Heart left ventricle (tissue), 16 donors: ENCODE measurements at places on chromosomes 13 and 19.

- no peak for DNase-seq
Measured at GRCh38 chr13:71860547-71861138, 6.4 kb downstream of the DACH1 start.

DNA sequence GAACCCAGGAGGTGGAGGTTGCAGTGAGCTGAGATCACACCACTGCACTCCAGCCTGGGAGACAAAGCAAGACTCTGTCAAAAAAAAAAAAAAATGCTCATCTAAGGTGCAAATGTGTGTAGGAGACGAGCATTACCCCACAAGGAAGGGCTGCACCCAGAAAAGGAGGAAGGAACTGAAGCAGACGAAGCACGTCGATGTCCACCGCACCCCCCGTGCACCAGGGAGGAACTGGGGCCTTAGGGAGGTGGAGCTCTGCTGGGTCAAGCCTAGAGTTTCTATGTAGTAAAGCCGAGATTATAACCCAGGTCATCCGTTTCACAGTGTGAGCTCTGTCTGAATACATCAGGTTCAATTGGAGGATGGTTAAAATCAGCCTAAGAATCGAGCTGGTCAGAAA is 1.1 kb downstream of the VSTM1 start:
- DNase-seq = peak; percentile 38

GRCh38 chr13:51742611-51743010 is 61.4 kb downstream of the DHRS12 start:
- no peak for DNase-seq

- DNase-seq = peak; percentile 35
Measured at GRCh38 chr13:30898678-30899241, 7.3 kb upstream of the MEDAG start.

DNA sequence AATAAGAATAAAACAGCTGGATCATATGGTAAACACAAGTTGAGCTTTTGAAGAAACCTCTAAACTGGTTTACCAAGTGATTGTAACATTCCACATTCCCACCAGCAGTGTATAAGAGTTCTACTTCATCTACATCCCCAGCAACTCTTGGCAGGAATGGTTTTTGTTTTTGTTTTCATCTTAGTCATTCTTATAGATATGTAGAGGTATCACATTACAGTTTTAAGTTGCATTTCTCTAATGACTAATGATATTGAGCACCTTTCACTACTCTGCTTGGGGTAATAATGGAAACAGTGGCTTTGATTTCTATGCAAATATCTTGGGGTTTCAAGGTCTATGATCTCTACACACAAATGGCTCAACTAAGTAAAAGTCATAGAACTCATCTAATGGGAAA is 614.5 kb downstream of the TBC1D4 start:
- no peak for DNase-seq

GRCh38 chr19:38003438-38004185 is 96.6 kb downstream of the SIPA1L3 start:
- peak; percentile 73 for DNase-seq

DNA sequence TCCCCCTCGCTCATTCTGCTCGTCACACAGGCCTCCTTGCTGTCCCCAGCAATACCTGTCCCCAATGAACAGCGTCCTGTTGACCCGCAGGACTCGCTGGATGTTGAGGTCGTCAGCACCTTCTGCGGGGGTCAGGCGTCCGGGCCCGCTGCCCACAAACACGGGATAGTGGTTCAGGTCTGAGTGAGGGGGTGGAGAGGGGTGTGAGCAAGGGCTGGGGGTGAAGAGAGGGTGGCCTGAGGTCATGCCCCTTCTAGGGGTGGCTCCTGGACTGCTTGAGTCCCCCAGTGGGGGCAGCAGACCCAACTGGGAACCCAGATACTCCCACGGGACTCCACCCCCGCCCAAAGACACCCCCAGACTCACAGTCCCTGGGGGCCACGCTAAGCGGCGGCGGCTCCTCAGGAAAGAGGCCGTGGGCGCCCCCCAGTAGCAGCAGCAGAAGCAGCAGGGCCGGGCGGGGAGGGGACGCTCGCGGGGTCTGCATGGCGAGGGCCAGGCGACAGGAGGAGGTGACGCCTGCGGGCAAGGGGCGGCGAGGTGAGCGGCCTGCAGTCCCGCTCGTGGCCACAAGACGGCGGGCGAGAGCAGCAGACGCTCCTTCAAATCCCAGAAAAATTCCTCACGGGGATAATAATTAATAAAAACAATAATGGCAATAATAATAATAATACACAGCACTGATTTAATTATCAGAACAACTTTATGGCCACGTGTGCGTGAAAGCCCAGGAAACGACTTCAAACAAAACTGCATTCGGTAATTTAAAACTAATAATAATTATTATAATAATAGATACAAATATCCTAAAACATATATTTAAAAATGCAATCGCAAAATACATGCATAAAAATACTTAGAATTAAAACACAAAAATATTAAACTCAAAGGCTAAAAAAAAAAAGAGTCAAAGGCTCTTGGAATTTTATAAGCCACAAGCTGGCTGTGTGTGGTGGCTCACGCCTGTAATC is 1.2 kb downstream of the SEMA6B start:
- no peak for DNase-seq

GRCh38 chr13:27161980-27162379 is 9.6 kb downstream of the USP12 start:
- DNase-seq = no peak

- no peak for DNase-seq
Measured at GRCh38 chr13:62706048-62706447, 1290.4 kb upstream of the PCDH20 start.

GRCh38 chr13:91468301-91468700 is 69.9 kb downstream of the GPC5 start:
- no peak for DNase-seq

GRCh38 chr13:21849323-21849722 is 178.4 kb downstream of the FGF9 start:
- no peak for DNase-seq

- DNase-seq = no peak
Measured at GRCh38 chr19:19049406-19049805, 14.4 kb upstream of the SLC25A42 start.

DNA sequence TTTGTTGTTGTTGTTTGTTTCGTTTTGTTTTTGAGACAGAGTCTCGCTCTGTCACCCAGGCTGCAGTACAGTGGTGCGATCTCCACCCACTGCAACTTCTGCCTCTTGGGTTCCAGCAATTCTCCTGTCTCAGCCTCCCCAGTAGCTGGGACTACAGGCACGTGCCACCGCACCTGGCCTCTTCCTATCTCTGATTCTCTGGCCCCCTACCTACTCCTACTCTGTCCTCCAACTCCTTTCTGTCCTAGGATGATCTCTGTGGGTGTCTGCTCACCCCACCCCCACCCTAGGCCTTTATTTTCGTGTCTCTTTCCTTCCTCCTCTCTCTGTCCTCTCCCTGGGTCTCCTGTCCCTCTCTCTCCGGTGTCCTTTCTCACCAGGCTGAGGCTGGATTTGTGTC is 1.2 kb downstream of the PIH1D1 start:
- DNase-seq = no peak

DNA sequence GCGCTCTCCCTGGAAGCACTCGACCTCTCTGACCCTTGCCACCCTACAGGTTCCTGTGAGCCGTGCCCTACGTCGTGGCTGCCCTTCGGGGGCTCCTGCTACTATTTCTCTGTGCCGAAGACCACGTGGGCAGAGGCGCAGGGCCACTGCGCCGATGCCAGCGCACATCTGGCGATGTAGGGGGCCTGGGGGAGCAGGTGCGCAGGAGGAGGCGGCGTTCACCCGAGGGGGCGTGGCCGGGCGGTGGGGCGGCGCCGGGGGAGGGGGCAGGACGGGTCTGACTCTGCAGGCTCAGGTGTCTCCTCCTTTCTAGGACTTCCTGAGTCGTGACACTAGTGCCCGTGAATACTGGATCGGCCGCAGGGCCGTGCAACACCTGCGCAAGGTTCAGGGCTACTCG is 26.4 kb downstream of the CLEC4M start:
- no peak for DNase-seq

- no peak for DNase-seq
Measured at GRCh38 chr19:17743874-17744580, 7.2 kb upstream of the FCHO1 start.

GRCh38 chr13:113117335-113117872 is 5.2 kb upstream of the F10 start:
- no peak for DNase-seq

GRCh38 chr13:29483211-29483610 is 112.3 kb downstream of the SLC7A1 start:
- DNase-seq = peak; percentile 70

DNA sequence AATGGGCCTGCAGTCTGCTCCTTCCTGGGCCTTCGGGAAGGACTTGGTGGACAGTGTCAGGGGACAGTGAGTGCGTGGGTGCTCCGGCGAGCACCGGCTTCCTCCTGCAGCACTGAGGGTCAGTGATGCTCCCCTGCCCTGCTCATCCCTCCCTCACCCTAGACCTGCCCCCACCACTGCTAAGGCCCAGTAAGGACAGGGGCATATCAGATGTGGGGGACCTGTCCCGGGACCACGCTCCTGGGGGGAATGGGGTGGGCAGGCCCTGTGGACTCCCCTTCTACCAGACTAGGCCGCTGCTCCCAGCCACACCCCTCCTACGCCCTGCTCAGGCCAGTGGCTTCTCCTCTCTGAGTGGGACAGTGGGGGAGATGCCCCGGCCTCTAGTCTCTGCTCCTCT is 3.2 kb downstream of the MICOS13 start:
- DNase-seq = no peak

DNA sequence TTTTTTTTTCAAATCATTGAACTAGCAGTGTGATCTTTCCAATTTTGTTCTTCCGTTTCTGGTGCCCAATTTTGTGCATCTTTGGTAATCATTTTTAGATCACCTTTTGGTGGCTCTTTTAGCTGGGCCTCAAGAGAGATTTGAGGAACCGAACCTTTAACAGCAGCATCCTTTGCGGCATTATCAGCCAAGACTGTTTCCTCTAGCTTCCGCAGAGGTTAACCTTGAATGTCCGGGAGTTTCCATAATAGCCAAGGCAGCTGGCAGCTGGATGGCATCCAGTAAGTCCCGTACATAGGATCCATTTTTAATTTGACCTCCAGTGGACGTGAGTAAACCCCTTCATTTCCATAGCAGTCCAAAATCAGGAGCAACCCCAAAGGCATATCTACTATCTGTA is 9.6 kb downstream of the IRGC start:
- no peak for DNase-seq

DNA sequence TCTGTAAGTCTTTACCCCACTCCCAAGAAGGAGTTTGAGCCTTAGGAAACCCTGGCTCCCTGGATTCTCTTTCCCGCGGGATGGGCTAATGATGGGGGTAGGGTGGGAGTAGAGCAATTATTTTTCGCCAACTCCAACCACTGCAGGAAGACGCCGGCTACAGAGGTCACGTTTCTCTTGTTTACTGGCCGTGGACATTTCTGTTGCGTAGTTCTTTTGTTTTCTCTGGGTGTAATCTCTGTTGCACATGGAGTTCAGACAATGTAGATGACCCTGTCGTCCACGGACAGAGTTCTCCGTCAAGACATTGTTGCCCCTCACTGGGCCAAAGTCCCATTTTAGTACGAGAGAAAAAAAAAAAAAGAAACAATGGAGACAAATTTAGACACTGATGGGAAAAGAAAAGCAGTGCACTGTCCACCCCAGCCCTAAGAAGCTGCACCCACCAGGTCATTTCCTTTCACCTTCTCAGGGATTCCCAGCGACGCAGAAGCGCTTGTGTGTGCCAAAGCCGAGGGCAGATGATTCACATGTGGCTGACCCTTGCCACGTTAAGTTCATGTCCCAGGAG is 133.9 kb upstream of the ARGLU1 start:
- DNase-seq = no peak

GRCh38 chr19:5641171-5641570 is 18.3 kb downstream of the SAFB start:
- no peak for DNase-seq
